ENCODE measurements at places on chromosomes 16 and 17.
A peak's percentile ranks its signal among the peaks of the same experiment; 100 is the strongest.

GRCh38 chr17:78665952-78666920 is 89.0 kb upstream of the DNAH17 start:
- DNase-seq, result no peak

GRCh38 chr17:47076171-47076570 is 97.1 kb upstream of the RPRML start:
- no peak for DNase-seq

DNA sequence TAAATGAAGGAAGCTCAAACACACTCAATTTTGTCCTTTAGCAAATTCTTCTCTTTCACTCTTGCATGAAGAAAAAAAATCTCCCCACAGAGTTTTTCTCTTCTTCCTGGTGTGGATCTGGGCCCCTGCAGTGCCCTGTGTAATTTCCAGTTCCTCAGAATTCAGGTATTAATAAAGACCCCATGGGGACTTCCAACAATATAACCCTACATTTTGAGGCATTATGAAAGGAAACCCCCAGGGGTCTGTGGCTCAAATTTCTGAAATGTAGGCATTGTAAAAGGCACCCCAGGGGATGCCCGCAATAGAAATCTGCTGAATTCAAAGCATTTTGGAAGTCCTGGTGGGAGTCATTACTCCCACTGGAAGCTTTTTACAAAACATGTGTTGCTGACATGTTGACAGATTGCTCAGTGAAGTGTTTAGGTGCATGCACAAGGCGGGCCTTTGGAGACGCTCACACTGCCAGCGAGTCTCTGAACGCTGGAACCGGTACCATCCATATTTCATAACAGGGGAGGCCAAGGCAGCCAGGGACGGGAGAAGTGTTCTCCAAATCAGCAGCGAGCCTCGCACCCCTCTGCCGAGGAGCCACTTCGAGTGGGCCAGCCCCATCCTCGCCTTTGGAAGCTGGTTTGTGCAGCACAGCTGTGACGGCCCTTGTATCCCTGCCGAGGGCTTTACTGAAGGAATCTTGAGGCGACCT is 154.0 kb downstream of the ZNF423 start:
- peak; percentile 81 for DNase-seq

DNA sequence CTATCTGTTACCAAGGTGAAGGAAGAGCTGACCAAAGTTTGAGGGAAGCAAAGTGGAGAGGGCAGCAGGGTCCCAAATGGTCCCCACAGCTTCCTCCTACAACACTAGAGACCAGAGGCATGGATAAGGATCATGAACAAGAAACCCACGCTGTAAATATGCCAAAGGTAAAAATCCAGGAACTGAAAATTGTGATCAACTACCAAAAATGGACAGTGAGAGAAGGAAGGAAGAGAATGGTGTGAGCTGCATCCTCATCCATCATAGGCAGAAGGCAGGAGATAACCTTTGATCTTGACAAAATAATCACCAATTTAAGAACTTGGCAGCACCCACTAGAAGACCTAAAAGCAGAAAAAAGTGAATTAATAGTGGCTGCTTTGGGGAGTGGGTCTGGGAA is 66.2 kb downstream of the CYTH1 start:
- no peak for DNase-seq

- DNase-seq, result no peak
Observed at GRCh38 chr17:30249460-30249859, 14.0 kb upstream of the SLC6A4 start.

DNA sequence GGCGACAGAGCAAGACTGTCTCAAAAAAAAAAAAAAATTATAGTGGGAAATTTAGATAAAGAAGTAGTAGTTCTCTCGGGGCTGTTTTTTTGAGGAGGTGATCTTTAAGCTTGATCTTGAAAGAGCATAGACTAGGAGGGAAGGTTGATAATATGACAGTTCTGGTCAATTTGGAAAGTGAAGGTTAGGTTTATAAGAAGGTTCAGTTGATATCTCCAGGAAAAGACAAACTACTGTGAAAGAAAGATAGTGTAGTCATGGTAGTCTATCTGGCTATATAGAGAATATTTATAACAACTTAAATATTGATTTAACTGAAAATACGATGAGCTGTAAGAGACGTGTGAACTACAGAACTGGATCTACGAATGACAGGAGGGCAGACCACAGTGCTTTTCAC is 3.1 kb downstream of the ATF7IP2 start:
- DNase-seq, result no peak

DNA sequence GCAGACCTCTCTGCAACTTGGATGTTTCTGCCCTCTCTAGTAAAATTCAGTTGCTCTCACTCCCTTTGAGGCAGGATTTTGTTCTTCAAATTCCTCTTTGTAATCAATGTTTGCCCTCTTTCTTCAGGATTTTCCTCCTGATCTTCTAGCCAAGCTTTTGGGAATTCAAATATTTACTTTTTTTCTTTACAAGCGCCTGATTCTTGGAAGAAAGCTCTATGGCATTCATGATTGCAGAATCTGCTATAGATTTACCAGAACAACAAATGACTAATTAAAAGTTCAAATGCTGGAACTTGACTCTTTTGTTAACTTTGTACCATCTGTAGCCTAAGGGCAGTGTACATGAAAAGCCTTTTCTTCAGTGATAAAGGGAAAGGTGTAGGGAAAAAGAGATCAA is 63.7 kb upstream of the SHISA6 start:
- DNase-seq, result no peak

GRCh38 chr16:17921357-17921978 is 415.1 kb downstream of the NPIPA8 start:
- DNase-seq, result no peak

DNA sequence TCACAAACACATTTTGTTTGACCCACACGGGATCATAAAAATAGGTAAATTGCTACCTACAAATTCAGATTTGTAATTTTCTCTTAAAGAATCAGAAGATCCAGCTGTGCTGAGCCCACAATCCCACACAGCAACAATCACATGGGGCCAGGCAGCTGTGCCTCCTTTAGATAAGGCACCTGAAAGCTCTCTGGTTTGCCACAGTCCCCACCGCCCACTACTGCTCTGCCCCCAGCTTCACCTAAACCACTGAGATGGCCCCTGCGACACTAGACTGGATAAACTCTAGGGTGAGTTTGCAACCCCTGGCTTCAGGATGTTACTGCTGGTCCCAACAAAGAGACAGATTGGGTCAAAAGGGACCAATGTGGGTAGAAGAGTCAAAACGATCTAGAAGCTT is 96.8 kb downstream of the GSG1L start:
- no peak for DNase-seq

- DNase-seq, result no peak
Observed at GRCh38 chr16:67207249-67208091, 8.5 kb downstream of the ELMO3 start.

DNA sequence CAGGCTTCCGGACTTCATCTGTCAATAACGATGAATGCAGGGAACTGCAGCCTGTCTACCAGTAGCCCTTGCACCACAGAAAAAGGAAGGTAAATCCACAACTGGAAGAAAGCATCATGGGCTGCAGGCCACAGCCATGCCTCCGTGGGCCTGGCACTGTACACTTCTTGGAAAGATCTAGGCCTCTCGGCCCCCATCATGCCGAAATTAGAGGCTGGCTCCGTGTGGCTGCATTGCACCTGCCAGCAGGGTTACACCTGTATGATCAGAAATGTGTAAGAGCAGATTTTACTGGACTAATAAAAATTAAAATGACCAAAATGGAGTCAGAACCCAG is 52.2 kb downstream of the SDK2 start:
- no peak for DNase-seq

GRCh38 chr16:3234543-3234856 is 458 bp downstream of the ZNF200 start:
- DNase-seq, result no peak

- no peak for DNase-seq
Observed at GRCh38 chr16:73019457-73020362, 28.2 kb downstream of the ZFHX3 start.

- no peak for DNase-seq
Observed at GRCh38 chr16:54597222-54597621, 310.6 kb upstream of the IRX3 start.

DNA sequence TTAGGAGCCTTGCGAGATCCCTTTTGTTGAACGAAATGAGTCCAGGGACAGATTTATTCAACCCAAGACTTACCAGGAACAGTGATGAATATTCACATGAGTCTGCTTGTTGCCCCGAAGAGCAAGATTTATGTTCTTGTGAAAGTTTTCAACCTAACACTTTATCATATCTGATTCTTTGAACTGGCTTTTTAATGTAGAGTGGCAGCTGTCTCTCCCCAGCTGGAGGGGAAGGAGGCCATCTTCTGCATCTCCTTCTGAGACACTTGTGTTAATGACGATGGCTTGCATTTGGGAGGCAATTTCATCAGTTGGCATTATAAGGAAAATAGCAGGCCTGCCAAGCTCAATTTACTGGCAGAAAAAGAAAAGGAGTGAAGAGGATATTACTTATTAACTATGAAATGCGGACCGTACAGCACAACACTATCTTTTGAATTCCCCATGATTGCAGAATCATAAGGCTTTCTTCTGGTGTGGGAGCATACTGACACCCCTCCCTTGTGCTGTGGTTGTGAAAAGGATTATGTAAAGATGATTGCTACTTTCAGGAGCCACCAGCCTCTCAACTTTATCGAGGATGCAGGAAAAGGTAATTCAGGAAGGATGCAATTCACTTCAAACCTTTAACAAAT is 35.7 kb downstream of the SMARCE1 start:
- no peak for DNase-seq

GRCh38 chr17:40542558-40543411 is 22.5 kb downstream of the CCR7 start:
- DNase-seq, result no peak

DNA sequence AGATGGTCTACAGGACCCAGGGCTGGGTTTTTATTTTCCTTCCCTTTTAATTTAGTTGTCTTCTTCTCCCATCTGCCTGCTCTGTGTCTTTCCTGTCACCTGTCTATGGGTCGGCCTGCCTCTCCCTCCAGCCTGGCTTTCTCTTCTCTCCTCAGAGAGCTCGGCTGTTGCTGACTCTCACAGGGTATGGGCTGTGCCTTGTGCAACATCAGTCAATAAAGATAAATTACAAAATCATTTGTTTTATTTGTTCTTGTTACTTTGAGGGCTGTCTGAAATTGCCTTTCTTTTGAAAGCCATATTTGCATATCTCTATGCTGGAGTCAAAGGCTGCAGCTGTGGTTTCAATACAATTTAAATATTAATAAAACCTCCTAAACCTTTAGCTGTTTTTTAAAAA is 15.6 kb downstream of the RND2 start:
- no peak for DNase-seq

- peak; percentile 25 for DNase-seq
Observed at GRCh38 chr16:46961373-46962353, 11.8 kb downstream of the DNAJA2 start.

GRCh38 chr17:4393806-4394205 is 27.3 kb upstream of the UBE2G1 start:
- DNase-seq, result no peak

DNA sequence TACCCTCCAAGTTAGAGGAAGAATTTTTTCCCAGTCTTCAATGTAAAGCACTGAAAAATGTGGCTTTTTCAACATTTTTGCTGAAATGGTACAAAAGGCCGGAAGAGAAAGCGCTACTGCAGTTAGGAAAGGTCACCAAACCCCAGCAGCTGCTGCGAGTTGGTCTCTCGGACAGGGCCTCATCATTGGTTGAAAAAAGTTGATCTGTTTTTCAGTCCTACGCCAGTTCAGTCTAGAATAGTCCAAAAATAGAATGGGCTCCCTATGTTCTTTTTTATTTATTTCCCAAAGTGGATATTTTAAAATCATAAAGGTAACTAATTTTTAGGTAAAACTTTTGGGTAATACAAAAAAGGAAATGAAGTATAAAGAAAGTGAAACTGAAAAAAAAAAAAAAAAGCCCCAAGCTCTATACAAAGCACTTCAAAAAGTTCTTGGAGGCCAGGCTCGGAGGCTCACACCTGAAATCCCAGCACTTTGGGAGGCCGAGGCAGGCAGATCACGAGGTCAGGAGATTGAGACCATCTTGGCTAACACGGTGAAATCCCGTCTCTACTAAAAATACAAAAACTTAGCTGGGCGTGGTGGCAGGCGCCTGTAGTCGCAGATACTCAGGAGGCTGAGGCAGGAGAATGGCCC is 17.4 kb downstream of the ADAP2 start:
- no peak for DNase-seq

GRCh38 chr17:41536741-41537613 is 8.9 kb upstream of the KRT19 start:
- no peak for DNase-seq

- no peak for DNase-seq
Observed at GRCh38 chr16:84247331-84247730, 7.5 kb upstream of the KCNG4 start.

- no peak for DNase-seq
Observed at GRCh38 chr17:1003633-1003971, 6.7 kb downstream of the TIMM22 start.

- no peak for DNase-seq
Observed at GRCh38 chr17:74815550-74816370, 39.6 kb upstream of the NAT9 start.

- DNase-seq, result no peak
Observed at GRCh38 chr16:65414284-65414984, 292.6 kb upstream of the CDH11 start.

DNA sequence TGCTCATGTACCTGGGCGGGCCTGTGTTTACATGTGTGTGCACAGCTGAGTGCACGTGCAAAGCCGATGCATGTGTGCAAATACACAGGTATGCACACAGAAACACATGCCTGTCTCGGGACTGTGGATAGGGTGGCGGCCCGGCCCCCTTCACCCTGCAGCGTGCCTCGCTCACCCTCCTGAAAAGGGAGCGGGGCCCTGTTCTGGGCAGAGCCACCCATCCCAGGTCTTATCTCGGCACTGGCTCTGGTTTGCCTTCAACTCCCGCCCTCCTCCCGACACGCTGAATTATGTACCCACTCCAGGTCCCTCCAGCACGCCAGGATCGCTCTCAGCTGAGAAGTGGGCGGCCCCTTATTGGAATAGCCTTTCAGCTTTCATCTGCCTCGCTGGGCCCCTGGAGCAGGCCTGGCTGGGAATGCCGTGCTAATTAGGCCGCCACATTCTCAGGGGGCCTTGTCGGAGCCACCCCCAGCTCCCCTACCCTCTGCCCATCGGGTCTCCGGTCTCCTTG is 77.8 kb downstream of the RTN4RL1 start:
- DNase-seq, result no peak

GRCh38 chr16:88337021-88337420 is 45.7 kb upstream of the ZNF469 start:
- no peak for DNase-seq

GRCh38 chr17:2995886-2996809 is 67.3 kb downstream of the OR1D5 start:
- DNase-seq, result no peak

DNA sequence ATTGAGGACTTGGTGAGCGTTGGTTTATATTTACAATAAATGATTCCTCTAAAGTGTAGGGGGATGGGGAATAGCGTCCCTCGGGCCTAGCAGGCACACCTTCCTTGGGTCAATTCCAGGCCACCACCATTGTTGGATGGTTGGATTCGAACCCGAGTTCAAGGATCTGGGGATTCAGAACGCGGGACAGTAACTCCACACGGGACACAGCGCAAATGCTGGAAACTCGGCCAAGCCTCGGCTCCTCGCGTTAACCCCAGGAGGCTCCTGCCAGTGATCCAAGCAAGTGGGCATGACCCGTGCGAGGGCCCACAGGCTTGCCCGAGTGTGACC is 613 bp downstream of the B9D1 start:
- DNase-seq, result no peak

All from cerebellar cortex (tissue), 1 donor.